ENCODE measurements at places on chromosomes 11 and 22. TPM values are rescaled to one million over a fixed set of nuclear protein-coding genes. Genes with fewer than 3 reads are reported as not detected.

DNA sequence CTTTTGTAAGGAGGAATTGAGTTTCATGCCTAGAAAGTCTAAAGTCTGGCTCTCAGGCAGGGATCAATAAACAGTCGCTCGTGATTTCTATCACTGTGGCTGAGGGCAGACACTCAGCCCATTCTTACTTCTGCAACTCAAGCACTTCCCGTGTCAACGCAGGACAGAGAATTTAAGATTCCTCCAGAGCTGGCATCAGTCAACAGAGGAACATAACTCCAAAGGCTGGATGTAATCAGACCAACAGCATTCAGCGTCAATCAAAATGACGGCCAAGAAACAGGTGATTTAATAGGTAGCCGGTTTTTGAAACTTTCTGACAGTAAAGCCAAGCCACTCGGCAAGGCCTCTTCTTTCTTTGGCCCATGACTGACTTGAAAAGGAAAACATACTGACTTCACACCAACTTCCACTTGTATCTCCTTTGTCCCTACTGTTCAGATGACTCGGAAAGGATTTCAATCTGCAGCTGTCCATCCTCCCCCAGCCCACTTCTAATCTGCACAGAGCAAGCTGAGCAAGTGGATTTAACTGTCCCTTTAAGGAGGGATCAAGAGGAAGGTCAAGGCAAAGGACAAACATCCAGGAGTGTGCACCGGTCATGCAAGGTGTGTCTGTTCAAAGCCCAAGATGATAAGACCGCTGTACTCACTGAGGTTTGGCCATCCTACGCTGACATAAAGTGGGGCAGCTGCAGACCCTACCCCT, 9.5 kb downstream of the VPS37C start:
- ATAC-seq = no peak

GRCh38 chr22:50048061-50048765, 9.9 kb downstream of the TTLL8 start:
- ATAC-seq = no peak

- ATAC-seq = peak; percentile 55
Measured at GRCh38 chr11:65551572-65552387, 6.4 kb downstream of the LTBP3 start.

Gene FREY1
- 0.56 TPM for total RNA-seq

DNA sequence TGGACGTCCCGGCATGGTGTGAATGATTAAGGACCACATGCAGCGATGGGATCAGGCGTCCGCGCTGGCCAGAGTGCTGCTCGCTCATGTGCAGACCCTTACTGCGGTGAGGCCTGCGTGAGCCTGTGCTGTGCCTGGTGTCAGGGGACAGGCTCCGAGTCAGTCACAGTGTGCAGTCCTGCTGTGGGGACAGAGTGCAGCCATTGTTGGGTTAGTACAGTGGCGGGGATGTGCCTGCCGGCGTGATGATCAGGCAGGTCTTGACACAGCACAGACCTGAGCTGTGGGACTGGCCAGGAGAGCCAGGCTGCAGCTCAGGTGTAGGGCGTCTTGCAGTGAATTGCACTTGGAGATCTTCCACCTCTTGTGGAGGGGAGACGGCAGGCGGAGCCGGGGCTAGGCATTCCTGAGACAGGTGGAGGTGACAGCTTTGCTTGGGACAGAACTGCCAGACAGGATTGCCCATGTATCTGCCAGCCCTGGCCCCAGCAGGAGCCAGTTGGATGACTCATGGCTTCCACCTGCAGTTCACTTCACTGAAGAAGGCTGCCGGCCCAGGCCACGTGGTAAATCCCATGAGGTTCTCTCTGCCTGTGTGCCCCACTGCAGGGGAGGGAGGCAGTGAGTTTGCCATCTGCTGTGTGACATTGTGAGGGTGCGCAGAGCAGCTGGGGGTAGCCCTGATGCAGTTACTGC, 17.3 kb downstream of the TRMU start:
- peak; percentile 81 for ATAC-seq

GRCh38 chr11:34155057-34155756, 49.8 kb downstream of the NAT10 start:
- no peak for ATAC-seq

Measured in esophagus mucosa (tissue), 1 donor.